ENCODE measurements at places on chromosomes 11 and 22.

DNA sequence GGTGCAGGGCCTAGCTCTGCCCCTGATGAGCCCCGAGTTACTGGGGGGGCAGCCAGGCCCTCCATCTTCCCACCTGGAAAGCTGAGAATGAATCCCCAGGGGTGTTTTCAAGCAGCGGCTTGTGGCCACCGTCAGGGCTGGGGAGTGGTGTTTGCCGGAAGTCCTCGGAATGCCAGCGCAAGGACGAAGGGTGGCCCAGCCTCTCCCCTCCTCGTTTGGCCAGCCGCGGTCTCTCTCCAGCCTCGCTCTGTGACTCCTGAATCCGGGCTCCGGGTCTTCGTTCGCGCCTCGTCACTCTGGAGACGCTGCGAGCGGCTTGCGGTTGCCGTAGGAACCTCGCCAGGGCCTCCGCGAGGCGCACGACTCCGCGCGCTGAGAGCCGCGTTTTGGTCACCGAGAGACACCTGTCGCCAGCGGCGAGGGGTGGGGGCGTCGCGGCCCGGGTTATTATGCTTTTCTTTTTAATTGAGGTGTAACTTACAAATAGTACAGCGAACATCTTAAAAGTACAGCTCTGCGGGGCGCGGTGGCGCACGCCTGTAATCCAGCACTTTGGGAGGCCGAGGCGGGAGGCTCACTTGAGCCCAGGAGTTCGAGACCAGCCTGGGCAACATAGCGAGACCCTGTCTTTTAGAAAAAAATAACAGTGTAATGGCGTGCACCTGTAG, 6.3 kb upstream of the KDELR3 start:
- no peak for DNase-seq

- DNase-seq: peak; percentile 38
These were observed at the start of gene ZDHHC8 for GRCh38 chr22:20131597-20131858. ZDHHC8 (plus strand) TSS chr22:20131804; CDS start chr22:20131948, 144 bp downstream.

GRCh38 chr11:65781152-65781961, 581 bp upstream of the AP5B1 start:
- DNase-seq: no peak

GRCh38 chr11:2711161-2711560, 11.4 kb upstream of the KCNQ1OT1 start:
- DNase-seq: no peak

GRCh38 chr11:6362873-6363678, 27.2 kb upstream of the SMPD1 start:
- peak; percentile 58 for DNase-seq

- peak; percentile 67 for DNase-seq
These were observed 3.1 kb downstream of the APOBEC3G start for GRCh38 chr22:39080052-39080762.

GRCh38 chr11:131903074-131903473, 532.7 kb downstream of the NTM start:
- no peak for DNase-seq

- no peak for DNase-seq
These were observed 156.4 kb upstream of the PITPNB start for GRCh38 chr22:28075358-28075981.

GRCh38 chr11:41522899-41523672, 63.6 kb upstream of the LRRC4C start:
- no peak for DNase-seq

DNA sequence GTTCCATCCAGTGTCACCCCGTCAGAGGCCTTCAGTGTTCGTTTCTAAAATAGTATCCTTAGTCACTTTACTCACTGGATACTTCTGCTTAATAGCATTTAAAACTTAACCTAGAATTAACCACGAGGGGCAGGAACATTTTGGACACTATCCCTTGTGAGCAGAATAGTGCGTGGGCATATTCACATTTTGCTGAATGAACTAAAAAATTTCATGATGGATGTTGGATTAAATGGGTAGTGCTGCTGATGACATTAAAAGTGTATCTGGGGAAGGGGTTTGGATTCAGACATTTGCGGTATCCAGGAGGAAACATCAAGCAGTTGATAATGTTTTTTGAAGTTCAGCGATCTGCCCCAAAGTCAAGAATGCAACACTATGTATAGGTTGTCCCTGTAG, 750 bp upstream of the NAT10 start:
- no peak for DNase-seq

DNA sequence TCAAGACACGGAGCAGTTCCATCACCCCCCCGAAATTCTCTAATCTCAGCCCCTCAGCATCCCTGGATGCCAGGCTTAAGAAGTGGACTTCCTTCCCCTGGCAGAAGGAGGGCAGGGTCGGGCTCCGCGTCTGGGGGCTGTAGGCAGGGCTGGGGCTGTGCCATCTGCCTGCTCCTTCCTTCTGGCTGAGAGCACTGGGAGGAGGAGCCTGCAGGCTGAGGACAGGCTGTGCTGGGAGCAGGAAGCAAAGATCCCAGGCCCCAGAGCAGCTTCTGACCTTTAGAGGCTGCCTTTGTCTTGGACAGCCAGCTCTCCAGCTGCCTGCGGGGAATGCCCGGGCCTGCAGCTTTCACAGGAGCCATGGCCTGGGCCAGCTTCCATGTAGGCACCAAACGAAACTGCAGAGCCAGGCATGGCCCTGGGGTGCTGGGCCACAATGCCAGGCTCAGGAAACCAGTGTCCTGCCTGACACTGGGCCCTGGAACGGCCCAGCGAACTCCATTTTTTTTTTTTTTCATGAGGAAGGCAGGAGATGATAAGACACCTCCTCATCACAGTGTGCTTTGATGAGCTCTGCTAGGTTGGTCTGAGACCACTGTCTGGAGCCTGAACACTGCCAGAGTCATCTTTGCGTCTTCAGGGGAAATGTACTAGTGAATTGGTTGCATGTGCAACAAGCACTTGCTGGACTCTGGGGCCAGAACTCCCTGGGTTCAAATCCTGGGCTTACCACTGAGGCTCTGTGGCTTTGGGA, 67.9 kb downstream of the MCM5 start:
- DNase-seq: no peak

DNA sequence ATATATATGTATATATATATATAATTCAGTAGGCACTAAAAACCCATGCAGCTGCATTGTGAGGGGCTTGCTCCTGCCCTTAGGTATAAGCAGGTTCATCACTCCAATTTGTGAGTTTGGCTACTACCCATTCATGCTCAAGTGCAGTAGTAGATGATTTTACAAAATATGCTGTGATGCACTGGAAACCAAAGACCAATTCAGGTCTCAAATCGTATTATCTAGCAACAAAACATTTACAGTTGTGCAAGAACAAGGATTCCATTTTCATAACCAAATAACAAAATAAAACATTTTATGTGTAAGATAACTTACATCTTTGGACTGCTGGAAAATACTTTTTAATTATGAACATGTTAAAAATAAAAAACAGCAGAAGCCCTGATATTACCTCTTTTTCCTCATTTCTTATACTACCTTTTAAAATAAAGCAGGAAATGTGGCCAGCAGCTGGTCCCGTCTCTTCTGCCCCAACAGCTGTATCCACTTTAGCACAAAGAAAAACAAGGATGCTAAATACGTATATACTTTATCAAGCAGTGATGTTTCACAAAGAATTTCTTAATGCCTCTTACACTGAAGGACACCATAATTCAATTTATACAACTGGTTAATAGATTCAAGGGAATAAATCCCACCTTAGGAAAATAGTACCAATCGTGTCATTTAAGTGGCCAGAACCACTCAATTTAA, 2.8 kb downstream of the CREBZF start:
- DNase-seq: no peak
